Fibroblast of villous mesenchyme (primary cell): ENCODE measurements at places on chromosomes 13 and 19.

DNA sequence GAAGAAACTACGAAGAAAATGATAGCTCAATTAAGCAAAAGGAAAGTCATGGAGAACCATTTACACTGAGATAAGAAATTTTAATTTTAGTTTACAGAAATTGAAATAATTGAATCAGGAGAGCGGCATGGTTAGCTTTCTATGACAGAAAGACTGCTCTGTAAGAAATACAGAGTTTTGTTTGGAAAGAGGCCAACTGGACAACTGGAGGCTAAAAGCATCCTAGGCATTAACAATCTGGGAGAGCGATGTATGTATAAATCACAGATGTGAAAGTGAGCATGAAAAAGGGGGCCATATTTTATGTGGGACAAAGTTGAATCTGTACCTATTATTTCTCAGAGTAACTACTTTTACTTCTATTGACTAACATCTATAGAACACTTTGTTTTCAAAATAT is 1608.8 kb upstream of the PCDH20 start:
- DNase-seq = no peak

DNA sequence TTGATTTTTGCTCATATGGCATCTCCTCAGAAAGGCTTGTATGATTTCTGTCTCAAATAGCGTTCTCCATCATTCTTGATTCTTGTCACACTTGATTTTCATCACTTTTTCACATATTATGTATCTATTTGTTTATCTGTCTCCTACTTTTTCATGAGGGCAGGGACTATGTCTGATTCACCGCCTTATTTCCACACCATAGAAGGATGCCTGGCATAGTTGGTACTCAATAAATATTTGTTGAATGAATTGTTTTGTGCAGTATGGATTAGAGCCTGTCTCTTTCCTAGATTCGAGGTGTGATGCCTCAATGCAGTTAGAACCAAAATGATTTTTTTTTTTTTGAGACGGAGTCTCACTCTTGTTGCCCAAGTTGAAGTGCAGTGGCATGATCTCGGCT is 12.1 kb downstream of the SAE1 start:
- DNase-seq = no peak

DNA sequence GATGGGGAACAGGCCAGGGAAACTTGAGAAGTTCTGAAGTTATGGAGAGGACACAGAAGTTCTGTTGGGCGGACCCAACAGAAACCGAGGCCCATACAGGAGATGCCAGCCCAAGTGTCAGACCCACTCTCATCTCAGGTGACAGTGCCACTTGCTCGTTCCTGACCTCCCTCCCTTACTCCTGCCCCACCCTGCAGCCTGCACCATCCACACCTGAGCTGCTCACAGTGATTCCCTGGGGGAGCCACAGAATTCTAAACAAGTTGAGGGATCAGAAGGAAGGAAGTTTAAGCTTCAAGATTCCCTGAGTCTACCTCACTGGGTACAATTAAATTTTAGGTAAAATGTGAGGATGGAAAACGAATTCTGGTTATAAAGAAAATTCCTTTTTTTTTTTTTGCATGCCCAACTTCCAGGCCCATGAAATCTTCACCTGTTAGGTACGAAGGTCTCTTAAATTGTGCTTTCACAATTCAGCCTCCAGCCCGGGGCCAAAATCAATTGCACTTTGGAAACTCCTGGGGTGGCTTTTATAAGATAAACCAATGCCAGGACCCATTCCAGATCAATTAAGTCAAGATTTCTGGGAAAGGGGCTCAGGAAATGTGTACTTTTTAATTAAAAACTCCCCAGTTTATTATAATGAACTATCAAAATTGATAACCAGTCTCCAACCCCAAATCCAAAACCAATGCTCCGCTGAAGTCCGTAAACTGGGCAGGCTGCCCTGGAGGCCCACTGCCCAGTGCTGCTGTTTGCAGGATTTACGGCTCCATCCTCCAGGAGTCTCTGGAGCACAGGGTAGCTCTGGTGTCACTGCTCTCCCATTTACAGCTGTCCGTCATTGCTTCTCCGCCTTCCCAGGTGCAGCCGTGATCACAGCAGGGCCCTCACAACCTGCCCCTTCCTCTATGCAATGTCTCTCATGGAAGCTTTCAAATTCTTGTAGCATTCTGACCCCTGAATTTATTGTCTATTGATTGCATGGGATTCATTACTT is 643.5 kb downstream of the UQCRFS1 start:
- no peak for DNase-seq

GRCh38 chr19:28126135-28126898 is 1086.6 kb downstream of the UQCRFS1 start:
- DNase-seq = no peak

DNA sequence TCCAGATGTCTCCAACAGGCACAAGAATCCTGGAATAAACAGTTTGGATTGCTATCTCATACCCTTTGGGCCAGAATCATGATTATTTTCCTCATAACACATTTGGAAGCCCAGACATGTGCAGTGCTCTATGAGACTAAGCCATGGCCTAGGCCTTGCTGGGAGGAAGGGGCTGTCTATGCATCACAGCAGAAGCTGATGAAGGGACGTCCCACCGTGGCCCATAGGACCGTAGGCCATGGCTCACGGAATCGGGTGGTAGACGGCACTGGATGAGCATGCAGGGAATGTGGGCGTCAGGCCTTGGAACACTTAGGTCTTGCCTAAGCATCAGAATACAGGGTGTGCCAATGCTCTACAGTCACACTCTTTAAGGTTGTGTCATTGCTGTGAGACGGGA is 283.8 kb upstream of the TSHZ3 start:
- DNase-seq = no peak
